ENCODE measurements at places on chromosomes 2 and 18.

- H3K36me3 ChIP-seq: no peaks in the 10 kb centered on the region
- no peaks in the 10 kb centered on the region for H3K27me3 ChIP-seq
- H3K4me1 ChIP-seq: peaks cover 44% of the 10 kb centered on the region
- no peak for DNase-seq
- H3K4me3 ChIP-seq: no peak overlapping the region
- no peak overlapping the region for H3K27ac ChIP-seq
These were observed 94.7 kb downstream of the DOCK10 start for GRCh38 chr2:224947566-224947965.

DNA sequence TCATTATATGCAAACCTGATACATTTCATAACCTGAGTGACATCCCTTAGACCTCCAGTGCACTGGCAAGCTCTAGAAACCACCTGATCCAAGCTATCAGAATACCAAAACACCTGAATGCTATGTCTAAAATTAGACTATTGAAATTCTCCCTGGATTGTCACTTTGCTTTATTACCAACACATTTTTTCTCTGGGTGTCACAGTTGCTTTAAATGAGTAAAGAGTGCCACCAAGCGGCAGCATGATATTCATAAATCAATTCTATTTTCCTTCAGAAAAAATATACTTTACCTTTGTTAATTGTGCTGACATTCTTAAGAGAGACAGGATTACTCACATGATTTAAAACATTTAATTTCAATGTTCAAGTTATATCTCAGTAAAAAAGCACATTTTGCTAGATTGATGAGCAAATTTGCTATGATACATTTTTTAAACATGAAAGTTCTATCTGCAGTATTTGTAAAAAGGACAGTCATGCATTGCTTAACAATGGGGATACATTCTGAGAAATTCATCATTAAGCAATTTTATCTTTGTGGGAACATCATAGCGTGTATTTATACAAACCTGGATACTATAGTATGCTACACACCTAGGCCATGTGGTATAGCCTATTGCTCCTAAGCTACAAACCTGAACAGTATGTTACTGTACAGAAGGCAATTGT, 338.4 kb upstream of the SLC39A10 start:
- H3K4me3 ChIP-seq: no peak overlapping the region
- peaks cover 13% of the 10 kb centered on the region for H3K27me3 ChIP-seq
- DNase-seq: no peak
- H3K36me3 ChIP-seq: no peaks in the 10 kb centered on the region

DNA sequence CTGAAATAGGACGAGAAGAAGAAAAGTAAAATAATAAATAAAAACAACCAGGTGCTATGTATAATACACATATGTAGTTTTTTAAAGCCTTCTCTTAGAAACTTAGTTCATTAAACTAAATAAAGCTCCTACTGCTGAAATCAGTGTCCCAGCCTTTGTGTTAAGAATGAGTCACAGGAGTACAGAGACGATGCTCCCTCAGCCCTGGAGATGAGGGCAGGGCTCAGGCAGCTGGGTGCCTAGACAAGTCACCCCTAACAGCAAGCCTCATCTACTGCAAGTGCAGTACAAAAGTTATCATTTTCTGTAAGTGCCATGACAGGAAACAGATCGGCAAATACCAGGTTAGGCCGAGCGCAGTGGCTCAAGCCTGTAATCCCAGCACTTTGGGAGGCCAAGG, 18.2 kb downstream of the KIDINS220 start:
- peak overlapping the region; percentile 75 for H3K27ac ChIP-seq
- H3K27me3 ChIP-seq: no peaks in the 10 kb centered on the region
- peaks cover 6% of the 10 kb centered on the region for H3K4me1 ChIP-seq
- DNase-seq: no peak
- H3K4me3 ChIP-seq: no peak overlapping the region

DNA sequence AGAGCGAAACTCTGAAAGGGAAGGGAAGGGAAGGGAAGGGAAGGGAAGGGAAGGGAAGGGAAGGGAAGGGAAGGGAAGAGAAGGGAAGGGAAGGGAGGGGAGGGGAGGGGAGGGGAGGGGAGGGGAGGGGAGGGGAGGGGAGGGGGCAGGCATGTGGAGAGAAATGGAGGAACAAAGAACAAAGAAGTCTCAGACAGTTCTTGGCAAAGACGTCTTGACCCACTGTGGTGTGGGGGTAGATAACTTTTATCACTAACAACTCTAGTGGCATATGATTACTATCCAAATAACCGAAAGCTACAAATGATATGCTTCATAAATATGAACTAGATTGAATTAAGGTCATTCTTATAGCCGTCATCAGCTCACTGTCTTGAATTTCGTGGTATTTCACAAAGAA, 3.2 kb downstream of the UPP2 start:
- no peak for DNase-seq
- H3K4me1 ChIP-seq: no peaks in the 10 kb centered on the region
- H3K27me3 ChIP-seq: peaks cover 2% of the 10 kb centered on the region
- no peak overlapping the region for H3K27ac ChIP-seq
- no peak overlapping the region for H3K4me3 ChIP-seq
- peaks cover 2% of the 10 kb centered on the region for H3K36me3 ChIP-seq

- no peak overlapping the region for H3K4me3 ChIP-seq
- H3K4me1 ChIP-seq: peaks cover 53% of the 10 kb centered on the region
- H3K27me3 ChIP-seq: no peaks in the 10 kb centered on the region
- DNase-seq: no peak
These were observed 35.1 kb upstream of the ROCK2 start for GRCh38 chr2:11379558-11379957.

DNA sequence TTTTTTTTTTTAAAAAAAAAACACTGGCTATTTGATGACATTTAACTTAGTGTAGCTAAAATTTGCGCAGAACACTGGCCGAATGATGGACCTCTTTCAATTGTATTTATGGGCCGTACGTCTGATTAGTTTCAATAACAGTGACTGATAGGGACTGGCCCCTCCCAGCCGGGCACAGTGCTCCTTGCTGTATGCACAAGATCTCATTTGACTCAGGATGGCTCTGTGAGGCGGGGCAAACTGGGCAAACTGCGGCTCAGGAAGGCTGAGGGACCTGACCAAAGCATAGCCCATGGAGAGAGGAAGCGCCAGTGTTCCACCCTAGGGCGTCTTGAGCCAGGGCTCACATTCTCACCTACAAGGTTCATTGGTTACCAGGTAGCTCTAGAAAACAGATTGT, 21.2 kb downstream of the TRAF3IP1 start:
- H3K4me3 ChIP-seq: no peak overlapping the region
- peaks cover 6% of the 10 kb centered on the region for H3K4me1 ChIP-seq
- H3K27ac ChIP-seq: no peak overlapping the region
- no peaks in the 10 kb centered on the region for H3K27me3 ChIP-seq
- DNase-seq: no peak

GRCh38 chr2:86078774-86079545, 26.7 kb downstream of the POLR1A start:
- H3K27ac ChIP-seq: no peak overlapping the region
- H3K4me1 ChIP-seq: peaks cover 12% of the 10 kb centered on the region
- no peak for DNase-seq
- H3K27me3 ChIP-seq: no peaks in the 10 kb centered on the region
- H3K36me3 ChIP-seq: peaks cover 28% of the 10 kb centered on the region
